ENCODE measurements at places on chromosomes 3 and 15.

GRCh38 chr15:74405823-74406222 is 27.9 kb downstream of the SEMA7A start:
- no peak for DNase-seq

GRCh38 chr15:51280838-51281237 is 57.6 kb downstream of the CYP19A1 start:
- DNase-seq, result no peak

- no peak for DNase-seq
Measured at GRCh38 chr15:67026610-67026967, 38.8 kb upstream of the SMAD3 start.

- no peak for DNase-seq
Measured at GRCh38 chr15:41231422-41232226, 556 bp downstream of the CHP1 start.

DNA sequence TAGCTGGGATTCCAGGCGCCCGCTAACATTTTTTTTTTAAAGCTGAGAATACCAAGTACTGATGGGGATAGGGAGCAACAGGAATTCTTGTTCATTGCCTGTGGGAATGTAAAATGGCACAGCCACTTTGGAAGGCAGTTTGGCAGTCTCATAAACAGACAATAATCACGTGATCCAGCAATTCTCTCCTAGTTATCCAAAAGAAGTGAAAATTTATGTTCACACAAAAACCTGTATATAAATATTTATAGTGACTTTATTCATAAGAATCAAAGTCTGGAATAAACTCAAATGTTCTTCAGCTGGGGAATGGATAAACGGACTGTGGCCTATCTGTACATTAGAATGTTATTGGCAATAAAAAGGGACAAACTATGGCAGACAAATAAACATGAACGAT is 72.5 kb upstream of the NEO1 start:
- DNase-seq, result no peak

DNA sequence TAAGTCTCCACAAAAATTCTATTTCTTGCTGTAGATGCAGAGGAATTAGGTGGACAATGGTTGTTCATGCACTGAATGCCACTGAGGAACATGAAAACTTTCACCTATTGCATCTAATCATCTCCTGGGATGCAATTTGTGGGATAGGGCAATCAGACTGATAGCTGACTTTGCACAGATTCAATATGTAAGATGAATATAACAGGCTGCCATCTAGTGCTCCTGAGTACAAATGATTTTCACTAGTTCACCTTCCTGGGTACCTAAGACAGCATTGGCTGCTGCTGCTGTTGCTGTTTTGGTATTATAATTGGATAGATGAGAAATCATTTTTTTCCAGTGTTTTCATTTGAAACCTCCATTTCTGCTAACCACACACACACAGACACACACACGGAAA is 19.7 kb downstream of the TIMMDC1 start:
- DNase-seq, result no peak

GRCh38 chr15:98923579-98923978 is 84.0 kb downstream of the PGPEP1L start:
- no peak for DNase-seq

- no peak for DNase-seq
Measured at GRCh38 chr15:80596521-80596976, 98.6 kb upstream of the ABHD17C start.

DNA sequence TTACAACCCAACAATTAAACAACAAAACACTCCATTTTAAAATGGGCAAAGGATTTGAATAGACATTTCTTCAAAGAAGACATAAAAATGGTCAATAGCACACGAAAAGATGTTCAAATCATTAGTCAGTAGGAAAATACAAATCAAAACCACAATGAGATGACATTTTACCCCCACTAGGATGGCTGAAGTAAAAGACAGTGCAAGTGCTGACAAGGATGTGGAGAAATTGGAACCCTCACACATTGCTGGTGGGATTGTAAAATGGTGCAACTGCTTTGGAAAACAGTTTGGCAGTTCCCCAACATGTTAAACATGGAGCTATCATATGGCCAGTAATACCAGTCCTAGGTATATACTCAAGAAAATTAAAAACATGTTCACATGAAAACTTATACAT is 11.6 kb downstream of the GALNT15 start:
- DNase-seq, result no peak

- DNase-seq, result no peak
Measured at GRCh38 chr15:34584330-34584668, 848 bp upstream of the GOLGA8B start.

DNA sequence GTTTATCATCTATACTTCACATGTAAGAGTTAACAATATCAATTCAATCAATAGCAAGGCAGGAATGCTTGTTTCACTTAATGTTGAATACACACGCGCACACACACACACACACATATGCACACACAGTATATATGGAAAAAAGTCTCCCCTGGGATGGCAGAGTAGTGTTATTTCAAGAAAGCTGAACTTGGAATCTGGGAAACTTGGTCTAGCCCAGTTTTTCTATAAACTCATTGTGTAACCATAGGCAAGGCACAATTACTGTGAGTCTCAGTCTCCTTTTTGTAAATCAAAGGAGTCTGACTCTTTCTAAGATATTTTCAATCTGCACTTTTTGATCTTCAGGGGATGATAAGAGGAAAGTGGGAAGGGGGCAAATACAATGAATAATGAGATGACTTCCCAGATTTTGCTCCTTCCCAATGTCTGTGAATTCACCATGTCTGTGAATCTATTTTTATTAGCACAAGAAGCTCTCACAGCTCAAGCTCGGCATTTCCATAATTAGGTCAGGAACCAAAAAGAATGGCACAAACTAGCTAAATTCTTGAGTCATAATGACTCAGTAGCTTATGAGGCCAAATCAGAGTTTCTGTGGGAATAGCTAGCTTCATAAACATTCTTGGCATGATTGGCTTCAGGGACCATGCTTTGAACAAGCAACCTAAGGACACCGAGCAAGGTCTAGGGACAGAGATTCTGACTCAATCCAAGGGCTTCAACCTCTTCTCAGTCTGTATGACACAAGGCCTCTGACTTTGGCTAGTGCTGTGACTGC is 227.4 kb upstream of the DCBLD2 start:
- no peak for DNase-seq

DNA sequence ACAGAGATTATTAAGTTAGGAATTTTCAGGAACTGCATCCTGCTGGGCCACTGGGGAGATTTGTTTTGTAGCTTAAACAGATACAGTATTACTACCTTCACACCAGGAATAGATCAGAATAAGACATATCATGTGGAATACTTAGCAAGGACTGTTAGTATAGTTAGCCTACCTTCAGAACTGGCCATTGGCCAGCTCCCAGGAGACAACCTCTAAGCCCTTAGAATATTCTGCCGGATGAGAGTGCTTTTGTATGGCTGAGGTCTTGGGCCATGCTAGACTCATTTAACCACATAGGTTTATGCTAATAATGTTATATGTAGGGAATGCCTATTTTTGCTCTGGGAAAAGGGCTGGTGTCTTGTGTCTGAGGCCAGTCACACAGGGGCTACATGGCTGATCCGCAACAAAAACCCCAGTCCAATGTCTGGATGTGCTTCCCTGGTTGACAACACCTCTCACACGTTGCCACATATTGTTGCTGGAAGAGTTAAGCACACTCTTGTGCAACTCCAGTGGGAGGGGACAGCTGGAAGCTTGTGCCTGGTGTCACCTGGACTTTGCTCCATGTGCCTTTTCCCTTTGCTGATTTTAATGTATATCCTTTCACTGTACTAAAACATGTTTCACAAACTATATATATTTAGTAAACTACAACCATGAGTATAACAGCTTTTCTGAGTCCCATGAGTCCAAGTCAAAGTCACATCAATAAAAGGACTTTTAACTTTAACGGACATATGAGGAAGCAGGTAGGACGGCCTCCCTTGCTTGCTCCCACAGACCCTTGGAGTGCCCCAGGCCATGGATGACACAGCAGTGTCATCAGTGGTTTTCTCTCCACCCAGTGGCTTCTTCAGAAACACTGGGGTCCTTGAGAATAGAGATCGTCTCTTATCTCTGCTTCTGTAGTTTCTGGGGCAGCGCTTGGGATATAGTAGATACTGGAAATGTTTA is 118.0 kb upstream of the C3orf80 start:
- DNase-seq, result no peak

GRCh38 chr3:149990423-149990948 is 19.8 kb upstream of the PFN2 start:
- DNase-seq, result no peak

GRCh38 chr15:90708516-90708915 is 8.6 kb upstream of the BLM start:
- no peak for DNase-seq

GRCh38 chr3:74165211-74165610 is 449.2 kb downstream of the CNTN3 start:
- no peak for DNase-seq

- no peak for DNase-seq
Measured at GRCh38 chr15:41974041-41974440, 1.7 kb upstream of the EHD4 start.

DNA sequence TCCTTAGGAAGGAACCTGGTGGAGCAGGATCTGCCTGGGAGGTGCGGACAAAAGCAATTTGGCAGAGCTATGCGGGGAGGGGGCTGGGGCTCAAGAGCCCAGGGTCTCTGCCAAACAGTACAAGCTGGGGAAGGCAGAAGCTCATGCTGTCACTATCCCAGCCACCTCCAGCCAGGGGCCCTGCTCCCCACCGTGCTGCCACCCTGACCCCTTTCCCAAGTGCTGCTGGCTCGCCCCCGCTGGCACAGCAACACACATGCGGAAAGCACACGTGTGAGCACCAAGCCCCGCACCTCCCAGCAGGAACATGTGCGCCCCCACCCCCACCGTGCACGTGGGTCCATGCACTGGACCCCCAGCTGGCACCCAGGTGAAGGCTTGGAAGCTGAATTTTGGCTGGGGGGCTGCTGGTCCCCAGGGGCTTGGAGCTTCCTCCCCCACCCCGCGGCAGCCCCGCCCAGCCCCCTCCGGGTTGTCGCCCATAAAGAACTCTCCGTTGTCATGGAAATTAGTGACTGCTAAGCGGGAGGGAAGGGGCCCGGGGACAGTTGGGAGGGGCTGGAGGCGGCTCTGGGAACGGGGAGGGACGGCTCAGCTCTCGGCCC is 742 bp downstream of the CAMKV start:
- DNase-seq, result no peak

GRCh38 chr3:3286014-3286413 is 106.5 kb upstream of the CRBN start:
- no peak for DNase-seq

- no peak for DNase-seq
Measured at GRCh38 chr3:98952404-98952803, 50.9 kb upstream of the DCBLD2 start.

DNA sequence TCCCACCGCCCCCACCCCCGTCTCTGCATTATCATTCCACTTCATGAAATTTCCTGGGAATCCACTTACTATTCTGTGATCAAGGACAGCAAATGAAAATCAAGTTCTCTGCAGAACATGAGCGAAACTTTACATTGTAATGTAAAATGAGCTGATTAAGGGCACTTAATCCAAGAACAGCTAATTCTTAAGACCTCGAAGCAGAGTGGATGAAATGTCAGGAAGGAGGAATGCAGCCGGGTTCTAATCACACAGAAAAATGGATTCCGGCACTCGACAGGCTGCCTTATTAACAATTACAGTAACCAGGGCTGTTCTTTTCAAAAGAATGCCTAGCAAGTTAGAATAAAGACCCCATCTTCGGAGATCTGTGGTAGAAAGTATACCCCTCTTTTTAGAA is 57.5 kb downstream of the RFTN1 start:
- DNase-seq, result no peak

DNA sequence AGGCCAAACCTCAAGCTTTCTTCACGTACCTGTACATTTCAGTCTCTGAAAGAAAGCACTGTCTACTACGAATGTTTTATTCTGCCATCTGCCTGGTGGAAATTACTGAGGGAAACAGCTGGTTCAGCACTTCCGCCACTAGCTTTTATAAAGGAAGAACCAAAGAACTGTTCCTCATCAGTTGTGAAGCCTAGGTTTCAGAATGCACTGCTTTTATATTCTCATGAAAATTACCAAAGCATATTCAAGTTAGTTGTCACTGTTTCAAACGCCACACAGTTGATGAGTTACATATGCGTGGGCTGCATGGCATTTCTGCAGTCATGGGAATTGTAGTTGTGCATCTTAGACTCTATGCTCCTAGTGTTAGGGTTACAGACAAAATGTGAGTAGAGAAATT is 21.5 kb upstream of the ZBTB38 start:
- DNase-seq, result no peak
